Tibial nerve (tissue), 4 donors: ENCODE measurements at places on chromosomes 1 and 21. TPM values are rescaled to one million over a fixed set of nuclear protein-coding genes. Genes with fewer than 3 reads are reported as not detected.

- peak overlapping the region; percentile 32 for H3K4me3 ChIP-seq
- peak overlapping the region; percentile 9 for H3K27ac ChIP-seq
- no peaks in the 10 kb centered on the region for H3K4me1 ChIP-seq
- peaks cover 46% of the 10 kb centered on the region for H3K27me3 ChIP-seq
- DNase-seq: no peak
Measured at GRCh38 chr1:148318123-148318903, 164.8 kb downstream of the PPIAL4G start.

GRCh38 chr1:8096105-8097011, 70.2 kb upstream of the ERRFI1 start:
- H3K4me1 ChIP-seq: no peaks in the 10 kb centered on the region
- H3K36me3 ChIP-seq: no peaks in the 10 kb centered on the region
- H3K4me3 ChIP-seq: no peak overlapping the region
- H3K27ac ChIP-seq: peak overlapping the region; percentile 79
- DNase-seq: no peak

GRCh38 chr21:30434033-30434631, 4.1 kb downstream of the KRTAP13-4 start:
- no peaks in the 10 kb centered on the region for H3K4me1 ChIP-seq
- no peaks in the 10 kb centered on the region for H3K27me3 ChIP-seq
- no peak overlapping the region for H3K27ac ChIP-seq

GRCh38 chr1:160748181-160748877, 9.3 kb downstream of the SLAMF7 start:
- DNase-seq: no peak
- H3K27me3 ChIP-seq: no peaks in the 10 kb centered on the region
- no peak overlapping the region for H3K4me3 ChIP-seq
- no peak overlapping the region for H3K27ac ChIP-seq

Gene FAM177B
- 22.7 TPM for total RNA-seq

Gene CR1L
- not detected for total RNA-seq
